EL (cell line): ENCODE measurements at places on chromosomes 16 and 17.

- no peak for DNase-seq
Observed at GRCh38 chr16:56828647-56829046, 36.4 kb upstream of the SLC12A3 start.

GRCh38 chr16:64138006-64138405, 983.9 kb downstream of the CDH11 start:
- no peak for DNase-seq

- no peak for DNase-seq
Observed at GRCh38 chr16:68676113-68676860, 31.2 kb downstream of the CDH3 start.

DNA sequence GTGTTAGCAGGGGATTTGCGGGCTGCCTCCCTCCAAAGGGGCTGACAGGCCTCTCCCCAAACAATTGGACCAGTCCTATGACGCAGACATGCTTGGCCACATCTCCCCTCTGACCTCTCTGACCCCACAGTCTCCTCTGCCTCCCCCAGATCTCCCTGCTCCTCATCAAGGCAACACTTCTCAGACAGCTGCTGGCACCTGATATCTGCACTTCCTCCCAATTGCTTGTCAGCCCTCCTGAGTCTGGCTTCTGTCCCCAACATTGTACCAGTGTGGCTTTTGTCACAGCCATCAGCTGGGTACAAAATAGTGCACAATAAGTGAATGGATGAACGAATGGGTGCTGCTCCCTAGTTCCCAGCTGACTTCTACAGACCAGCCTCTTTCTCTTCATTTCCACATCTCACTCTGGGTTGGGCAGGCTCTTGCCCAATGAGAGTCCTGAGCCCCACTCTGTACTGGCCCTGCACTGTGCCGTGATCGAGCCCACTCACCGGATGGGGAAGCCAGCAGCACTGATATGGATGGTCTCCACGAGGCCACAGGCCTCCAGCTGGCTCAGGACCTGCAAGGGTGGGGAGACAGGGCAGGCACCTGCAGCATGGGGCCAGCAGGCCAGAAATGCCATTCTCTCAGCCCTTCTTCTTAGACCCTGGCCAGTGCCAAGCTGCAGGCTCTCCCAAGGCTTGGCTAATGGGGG, 17.1 kb downstream of the ZNHIT3 start:
- no peak for DNase-seq

- DNase-seq: no peak
Observed at GRCh38 chr17:62601471-62601870, 26.0 kb upstream of the MRC2 start.

DNA sequence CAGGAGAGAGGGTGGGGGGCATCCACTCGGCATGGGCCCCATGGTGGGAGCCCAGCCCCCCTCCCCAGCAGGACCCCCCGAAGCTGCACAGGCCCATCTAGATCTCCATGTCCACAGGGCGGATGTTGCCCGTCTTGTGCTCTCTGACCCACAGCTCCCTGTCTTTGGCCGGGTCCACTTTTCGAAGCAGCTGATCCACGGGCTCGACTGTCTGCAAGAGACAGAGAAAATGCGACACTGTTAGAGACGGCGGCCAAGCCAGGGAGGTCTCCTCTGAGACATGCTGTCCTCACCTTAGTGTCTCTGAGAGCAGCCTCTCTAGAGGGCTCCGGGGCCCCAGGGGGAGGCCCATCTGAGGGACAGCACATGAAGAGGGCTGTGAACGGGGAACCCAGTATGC, 12.1 kb upstream of the RCVRN start:
- no peak for DNase-seq

DNA sequence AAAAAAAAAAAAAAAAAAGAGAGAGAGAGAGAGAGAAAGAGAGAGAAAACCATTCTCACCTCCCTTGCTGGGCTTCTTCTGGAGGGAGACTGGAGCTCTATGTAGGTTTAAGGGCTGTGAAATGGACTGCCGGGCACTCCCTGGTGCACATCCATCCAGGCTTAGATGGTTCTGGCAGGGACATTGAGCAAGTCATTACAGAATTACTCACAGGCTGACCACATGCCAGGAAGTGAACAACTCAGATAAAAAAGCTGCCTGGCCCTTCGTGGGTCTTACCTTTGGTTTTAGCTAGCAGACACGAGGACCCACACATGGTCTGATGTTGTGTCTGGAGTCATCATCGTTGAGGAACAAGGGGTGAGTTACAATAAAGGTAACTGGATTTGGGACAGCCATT, 847.4 kb upstream of the EEF2KMT start:
- no peak for DNase-seq

DNA sequence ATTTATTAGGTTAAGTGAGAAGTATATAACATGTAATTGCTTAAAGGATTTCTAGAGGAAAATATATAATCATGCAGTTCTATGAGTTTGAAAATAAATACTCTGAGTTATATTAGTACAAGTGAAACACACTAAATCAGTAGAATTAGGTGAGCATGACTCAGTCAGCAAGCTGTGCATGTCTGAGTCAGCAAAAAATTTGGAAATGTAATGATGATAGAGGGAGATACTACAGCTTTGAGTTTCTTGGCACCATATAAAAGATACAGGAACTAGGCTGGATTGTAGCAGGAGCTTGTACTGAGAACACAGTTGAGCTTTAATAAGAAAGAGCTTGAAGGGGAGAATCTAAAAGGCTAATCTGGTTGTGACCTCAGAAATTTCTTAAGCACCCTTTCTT, 1224.6 kb downstream of the CDH8 start:
- DNase-seq: no peak

GRCh38 chr17:16945136-16945482, 26.8 kb downstream of the TNFRSF13B start:
- no peak for DNase-seq

DNA sequence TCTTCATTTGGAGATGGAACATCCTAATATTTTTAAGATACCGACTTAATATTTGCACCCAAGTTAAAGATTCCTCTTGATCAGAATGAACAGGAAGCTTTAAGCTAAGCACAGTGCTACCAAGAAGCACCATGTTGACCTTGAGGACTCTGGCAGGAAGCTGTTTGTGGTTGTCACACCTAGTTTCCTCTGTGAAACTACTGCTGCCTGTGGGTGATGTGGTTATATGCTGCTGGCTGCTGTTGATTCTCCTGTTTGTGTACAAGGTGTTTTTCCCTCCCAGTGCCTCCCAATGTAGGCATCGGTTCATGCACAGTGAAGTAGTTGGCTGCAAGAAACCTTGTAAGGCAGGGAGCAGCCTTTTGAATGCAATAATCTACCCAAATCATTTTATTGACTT, 23.4 kb downstream of the RBL2 start:
- no peak for DNase-seq

GRCh38 chr17:67509390-67510287, 132.6 kb downstream of the PITPNC1 start:
- DNase-seq: no peak

- no peak for DNase-seq
Observed at GRCh38 chr16:15961060-15961511, 11.7 kb downstream of the ABCC1 start.

DNA sequence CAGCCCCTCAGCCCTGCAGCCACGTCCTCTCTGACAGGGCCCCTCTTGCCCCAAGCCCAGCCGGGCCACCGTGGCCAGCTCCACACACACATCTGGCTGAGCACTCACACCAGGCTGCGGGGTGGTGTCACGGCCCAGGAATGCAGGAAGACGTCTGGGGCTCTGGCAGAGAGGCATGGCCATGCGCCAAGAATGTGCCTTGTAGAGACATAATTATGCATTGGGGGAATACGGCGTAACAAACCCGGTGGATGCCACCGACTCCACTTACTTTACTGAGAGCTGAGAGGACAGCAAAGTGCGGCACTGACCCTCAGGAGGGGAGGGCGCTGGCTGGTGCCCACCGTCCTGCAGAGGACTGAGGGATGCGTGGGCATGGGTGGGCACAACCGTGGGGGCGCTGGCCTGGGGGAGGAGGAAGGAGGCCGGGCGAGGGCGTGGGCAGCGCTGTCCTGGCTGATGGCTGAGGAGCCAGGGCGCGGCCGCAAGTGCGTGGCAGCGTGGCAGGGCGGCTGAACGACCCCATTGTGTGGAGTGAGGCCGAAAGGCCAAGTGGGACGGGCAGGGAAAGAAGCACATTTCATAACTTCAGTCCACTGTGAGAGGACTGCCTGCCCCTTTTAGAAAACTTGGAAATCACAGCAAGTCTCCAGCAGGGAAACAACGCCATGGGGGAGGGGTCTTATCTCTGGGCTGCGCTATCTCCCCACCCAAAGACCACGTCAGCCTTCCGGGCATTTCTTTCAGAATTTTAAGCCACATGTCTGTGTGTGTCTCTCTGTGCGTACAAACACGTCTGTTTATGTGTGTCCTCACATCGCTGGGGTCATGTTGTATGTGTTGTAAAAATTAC, 30.6 kb downstream of the METRNL start:
- peak; percentile 99 for DNase-seq

- no peak for DNase-seq
Observed at GRCh38 chr17:55659661-55660060, 63.0 kb downstream of the TMEM100 start.

DNA sequence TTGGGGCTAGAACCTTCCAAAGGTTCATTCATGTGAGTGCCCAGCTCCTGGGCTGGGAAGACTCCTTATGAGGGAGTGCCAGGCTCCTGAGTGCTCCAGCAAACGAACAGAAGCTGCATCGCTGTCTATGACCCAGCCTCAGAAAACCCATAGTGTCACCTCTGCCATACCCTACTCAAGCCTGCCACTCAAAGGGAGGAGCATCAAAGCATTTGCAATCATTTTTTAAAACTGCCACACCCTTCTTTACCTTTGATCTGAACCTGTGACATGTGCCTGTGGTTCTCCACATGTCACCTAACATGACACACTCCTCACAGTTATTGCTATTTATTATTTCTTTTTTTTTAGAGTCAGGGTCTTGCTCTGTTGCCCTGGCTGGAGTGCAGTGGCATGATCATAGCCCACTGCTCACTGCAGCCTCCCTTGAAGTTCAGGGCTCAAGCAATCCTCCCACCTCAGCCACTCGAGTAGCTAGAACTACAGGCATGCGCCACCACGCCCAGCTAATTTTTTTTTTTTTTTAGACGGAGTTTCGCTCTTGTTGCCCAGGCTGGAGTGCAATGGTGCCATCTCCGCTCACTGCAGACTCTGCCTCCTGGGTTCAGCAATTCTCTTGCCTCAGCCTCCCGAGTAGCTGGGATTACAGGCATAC, 7.3 kb upstream of the KDM8 start:
- DNase-seq: no peak

- peak; percentile 69 for DNase-seq
Observed at GRCh38 chr17:36602924-36603384, 1.6 kb downstream of the MRM1 start.

- DNase-seq: no peak
Observed at GRCh38 chr16:49703483-49703882, 152.4 kb downstream of the ZNF423 start.

DNA sequence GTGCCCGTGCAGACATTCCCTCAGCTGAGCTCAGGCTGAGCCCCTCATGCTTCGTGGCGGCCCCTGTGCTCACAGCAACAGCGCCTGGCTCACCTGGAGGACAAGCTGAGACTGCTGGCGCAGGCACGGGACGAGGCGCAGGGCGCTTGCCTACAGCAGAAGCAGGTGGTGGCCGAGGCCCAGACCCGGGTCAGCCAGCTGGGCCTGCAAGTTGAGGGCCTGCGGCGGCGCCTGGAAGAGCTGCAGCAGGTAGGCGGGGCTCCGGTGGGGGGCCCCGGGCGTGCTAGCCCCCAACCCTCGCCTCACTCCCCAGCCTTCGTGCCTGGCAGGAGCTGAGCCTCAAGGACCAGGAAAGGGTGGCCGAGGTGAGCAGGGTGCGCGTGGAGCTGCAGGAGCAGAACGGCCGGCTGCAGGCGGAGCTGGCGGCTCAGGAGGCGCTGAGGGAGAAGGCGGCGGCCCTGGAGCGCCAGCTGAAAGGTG, 1.4 kb upstream of the RAC3 start:
- no peak for DNase-seq

DNA sequence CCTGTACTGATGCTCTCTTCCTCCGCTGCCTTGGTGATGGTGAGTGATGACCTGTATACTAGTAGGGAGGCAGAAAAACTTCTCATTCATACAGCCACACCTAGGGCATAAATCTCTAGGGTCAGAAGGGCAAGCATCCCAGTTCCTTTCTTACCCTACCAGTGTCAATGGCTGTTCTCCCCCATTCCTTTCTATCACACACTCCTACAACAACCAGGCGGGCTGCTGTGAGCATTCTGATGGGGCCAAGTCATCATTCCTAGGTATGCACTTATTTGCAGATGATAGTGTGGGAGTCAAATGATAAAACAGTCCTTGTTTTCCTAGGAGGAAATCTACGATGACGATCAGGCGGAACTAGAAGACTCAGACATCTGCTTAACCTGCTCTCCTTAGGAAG, 14.0 kb upstream of the SLC6A4 start:
- no peak for DNase-seq

DNA sequence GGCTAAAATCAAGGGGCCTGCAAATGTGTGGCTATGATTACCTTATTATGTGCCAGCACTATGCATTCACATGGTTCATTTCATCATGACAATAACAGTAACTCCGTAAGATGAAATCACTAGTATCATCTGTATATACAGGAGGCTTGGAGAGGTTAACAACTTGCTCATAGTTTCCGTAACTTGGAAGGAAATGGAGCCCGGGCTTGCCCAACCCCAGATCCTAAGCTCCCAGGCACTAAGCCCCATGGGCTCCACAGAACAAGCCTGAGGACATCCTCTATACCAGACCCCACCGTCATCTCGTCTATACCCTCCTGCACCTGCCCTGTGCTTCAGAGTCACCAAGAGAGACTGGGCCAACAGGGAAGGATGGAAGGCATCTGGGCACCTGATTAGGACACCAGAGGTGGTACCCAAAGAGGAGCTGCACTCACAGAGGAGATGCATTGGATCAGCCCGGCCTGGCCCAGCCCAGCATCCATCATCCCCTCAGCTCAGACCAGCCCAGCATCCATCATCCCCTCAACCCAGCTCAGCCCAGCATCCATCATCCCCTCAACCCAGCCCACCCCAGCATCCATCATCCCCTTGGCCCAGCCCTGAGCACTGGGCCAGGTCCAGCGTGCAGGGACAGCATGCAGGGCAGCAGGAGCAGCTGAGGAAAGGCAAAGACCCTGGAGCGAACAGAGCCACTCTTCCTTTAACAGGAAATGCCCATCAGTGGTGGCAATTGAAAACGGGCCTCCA, 28.5 kb downstream of the NSMCE1 start:
- DNase-seq: no peak

DNA sequence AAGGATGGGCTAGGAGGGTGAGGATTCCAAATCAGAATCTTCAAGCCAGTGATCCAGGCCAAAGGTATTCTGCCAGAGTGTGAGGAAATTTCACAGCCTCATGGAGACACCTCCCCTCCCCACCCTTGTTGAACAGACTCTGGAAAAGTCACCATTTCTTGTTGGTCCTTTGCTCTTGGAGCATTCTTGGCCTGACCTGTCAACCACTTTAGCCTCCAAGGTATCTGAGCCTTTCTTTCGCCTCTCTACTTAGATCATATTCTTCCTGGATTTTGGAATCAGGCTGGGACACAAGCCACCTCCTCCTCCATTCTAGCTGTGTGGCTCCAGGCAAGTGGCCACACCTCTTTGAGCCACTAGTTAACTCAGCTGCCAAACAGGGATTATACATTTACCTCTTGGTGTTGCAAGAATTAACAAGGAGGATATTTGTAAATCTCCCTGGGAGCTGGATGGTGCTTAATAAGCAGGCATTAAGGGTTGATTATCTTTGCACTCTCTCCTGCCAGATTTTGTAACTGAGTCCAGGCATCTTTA, 193.5 kb downstream of the WWOX start:
- DNase-seq: no peak

GRCh38 chr17:42155614-42156045, 841 bp upstream of the RAB5C start:
- no peak for DNase-seq
